ENCODE measurements at places on chromosomes 5 and 9.

DNA sequence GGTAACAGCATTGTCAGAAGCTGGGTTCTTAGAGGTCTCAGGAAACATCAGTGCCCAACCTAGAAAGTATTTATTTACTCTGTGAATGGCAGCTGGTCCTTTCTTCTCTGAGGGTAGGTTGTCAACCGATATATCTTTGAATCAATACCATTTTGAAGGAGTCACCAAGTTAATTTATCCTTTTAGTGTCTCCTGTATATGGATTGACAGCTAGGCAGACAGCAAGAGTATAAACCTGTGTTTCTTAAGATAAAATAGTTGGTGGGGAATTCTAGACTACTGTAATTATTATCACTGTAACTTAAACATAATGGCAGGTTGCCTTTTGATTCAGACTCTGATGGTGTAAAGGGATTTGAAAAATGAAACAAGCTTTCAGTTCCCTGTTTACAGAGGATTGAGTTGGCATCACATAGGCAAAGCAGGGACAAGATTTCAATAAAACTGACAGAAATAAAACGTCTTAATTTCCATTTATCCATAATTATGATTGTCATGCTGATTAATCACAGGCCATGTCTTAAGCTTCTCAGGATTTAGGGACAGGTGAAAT, 190.8 kb upstream of the HAPLN1 start:
- DNase-seq: no peak

GRCh38 chr9:108113596-108113995, 624.0 kb upstream of the KLF4 start:
- DNase-seq: no peak

GRCh38 chr9:110021891-110022290, 186.1 kb downstream of the C9orf152 start:
- DNase-seq: no peak

DNA sequence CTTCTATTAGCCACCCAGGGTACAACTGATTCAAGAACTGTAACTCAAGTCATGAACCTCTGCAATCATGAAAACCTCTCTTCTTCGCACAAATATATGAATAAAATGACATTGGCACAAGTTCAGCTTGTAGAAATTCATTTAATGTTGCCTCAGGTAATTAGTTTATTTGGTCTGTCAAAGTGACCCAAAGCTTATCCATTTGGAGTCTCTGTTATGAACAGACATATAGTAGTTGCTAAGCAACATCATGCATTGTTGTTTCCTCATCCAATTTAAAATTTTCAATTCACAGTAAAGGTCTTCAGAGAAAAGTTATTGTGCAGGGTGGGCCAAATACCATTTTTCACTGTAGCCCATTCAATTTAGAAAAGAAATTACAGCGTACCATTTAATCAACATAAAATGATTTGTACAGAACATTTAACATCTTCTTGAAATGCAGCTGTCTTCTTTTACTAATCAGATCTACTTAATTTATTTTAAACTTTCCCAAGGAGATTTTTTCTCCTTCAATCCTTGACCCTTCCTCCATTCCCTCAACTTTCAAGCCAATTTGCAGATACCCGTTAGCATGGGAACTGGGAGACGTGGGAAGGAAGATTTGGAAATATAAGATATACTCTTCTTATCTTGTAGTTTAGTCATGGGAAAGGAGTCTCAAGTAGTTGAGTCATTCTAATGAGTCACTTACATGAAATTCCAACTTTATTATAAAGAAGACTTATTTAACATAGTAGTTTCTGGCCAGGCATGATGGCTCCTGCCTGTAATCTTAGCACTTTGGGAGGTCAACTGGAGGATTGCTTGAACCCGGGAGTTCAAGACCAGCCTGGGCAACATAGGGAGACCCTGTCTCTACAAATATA, 231.3 kb downstream of the ATPSCKMT start:
- DNase-seq: no peak

GRCh38 chr9:118961857-118962256, 407.4 kb downstream of the BRINP1 start:
- DNase-seq: no peak

GRCh38 chr9:21154018-21154608, 12.3 kb downstream of the IFNA21 start:
- DNase-seq: no peak

GRCh38 chr9:6644346-6645104, 1.0 kb downstream of the GLDC start:
- no peak for DNase-seq

- DNase-seq: no peak
Observed at GRCh38 chr9:75997206-75997605, 106.7 kb downstream of the PCSK5 start.

GRCh38 chr9:8599937-8600336, 800.4 kb upstream of the DMAC1 start:
- no peak for DNase-seq

DNA sequence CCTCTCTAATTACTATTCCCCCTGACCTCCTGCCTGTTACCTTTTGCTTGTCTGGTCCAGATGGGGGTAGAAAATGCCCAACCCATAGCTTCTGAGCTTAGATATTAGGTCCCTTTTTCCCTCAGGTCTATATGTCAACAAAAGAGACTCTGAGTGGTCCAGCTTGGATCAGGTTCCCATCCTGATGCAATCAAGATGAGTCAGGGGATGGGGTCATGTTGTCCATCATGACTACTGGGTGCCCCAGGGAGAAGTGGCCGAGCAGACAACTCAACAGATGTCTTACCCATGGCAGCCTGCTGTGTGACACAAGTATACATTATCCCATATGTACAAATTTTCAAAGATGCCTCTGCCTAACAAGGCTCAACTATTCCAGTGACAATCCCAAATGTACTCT, 9.1 kb upstream of the ANKH start:
- no peak for DNase-seq

DNA sequence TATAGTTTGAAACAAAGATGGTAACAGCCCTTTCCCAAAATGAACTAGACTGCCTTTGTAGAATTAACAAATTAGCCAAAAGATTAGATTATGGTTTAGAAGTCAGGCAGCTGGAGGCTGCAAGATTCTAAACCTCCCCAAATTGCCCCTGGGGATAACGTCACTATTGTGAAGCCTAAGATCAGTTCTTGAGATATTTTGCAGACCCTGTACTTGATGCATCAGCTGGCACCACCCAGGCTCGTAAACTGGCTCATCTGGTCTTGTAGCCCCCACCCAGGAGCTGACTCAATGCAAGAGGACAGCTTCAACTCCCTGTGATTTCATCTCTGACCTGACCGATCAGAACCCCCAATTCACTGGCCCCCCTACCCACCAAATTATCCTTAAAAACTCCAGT, 4.2 kb upstream of the SOWAHA start:
- DNase-seq: no peak

DNA sequence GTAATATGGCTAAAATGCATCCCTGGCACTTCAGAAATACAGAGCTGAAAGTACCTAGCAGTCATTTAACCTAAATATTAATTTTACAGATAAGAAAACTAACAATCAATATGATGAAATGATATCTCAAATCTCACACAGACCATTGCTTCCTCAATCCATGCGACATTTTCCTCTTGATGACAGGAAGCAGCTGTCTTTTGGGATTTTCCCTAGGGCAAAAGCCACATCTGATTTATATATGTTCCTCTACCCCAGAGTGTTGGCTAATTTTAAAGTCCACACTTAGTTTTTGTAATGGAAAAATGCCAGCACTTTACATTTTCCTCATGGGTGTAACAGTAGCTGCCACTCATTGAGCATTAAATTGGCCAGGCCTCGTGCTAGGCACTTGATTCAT, 47.7 kb upstream of the ITGA1 start:
- DNase-seq: no peak

DNA sequence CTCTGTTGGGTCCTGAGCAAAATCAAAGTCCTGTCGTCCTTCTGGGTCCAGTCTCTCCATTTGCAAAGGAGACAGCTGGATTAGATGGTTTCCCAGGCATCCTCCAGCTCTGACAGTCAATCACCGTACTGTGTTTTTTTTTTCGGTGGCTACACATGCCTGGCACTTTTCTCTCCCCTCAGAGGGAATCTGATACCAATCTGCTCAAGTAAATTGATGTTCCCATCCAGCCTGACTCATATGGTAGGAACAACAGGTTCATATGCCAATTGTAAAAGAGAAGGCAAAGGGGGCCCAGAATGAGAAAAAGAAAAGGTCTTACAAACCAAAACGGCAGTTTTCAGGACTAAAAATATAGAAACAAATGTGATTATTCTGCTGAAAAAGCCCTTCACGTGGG, 1.2 kb downstream of the FBXO10 start:
- DNase-seq: no peak

DNA sequence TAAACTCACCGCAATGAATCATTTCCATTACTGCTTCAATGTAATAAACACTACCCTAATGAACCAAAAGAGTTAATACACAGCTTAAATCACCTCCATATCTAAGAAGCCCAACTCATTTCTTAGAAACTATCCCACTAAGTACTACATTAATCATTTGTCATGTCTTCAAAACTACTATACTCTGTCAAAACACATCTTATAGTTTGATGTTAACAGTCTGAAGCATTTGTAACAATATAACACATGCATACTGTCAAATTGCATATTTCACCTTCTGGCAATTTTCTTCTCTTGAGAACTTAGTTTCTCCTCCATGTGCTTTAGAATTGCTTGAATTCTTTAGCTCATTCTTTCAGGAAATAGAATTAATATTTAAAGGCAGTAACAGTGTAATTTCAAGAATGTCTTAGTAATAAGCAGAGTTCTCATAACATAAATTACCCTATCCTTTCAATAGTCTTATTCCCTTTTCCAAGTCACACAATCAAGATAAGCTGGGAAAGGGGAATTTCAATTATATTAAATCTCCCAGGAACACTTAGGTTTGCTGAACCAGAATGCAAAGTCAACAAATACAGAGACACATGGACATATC, 199.7 kb downstream of the ATPSCKMT start:
- no peak for DNase-seq

DNA sequence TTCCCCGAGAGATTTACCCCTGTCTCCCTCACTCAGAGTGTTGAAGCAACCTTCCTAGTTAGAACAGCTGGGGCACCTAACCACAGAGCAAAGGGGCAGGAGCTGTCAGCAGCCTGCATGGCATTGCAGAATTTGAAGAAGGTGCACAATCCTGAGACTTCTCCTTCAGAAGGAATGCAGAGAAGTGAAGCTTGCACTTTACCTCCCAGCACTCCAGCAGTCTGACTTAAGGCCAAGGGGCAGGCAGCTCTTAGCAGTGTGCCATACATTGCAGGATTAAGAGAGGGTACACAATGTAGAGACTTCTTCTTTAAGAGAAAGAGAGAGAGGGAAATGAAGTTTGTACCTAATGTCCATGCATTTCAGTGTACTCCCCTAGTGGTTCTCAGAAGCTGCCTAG, 236.0 kb upstream of the FBXL7 start:
- DNase-seq: no peak
